ENCODE measurements at places on chromosomes 12 and 14.

- DNase-seq = no peak
These were observed 21.1 kb downstream of the OR10G3 start for GRCh38 chr14:21558703-21559170.

DNA sequence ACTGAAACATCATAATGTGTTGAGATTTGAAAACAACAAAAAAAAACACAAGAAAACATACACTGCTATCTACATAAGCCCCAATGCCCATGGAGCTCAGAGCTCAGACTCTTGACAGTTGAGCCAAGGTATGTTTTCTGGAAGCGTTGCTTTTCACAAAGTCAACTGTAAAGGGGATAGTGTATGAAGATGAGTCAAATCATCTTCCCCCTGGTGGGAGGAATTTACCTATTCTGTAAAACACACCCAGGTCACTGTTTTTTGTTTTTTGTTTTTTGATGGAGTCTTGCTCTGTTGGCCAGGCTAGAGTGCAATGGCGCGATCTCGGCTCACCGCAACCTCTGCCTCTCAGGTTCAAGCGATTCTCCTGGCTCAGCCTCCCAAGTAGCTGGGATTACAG lies 361.4 kb upstream of the DIO2 start:
- DNase-seq = no peak

DNA sequence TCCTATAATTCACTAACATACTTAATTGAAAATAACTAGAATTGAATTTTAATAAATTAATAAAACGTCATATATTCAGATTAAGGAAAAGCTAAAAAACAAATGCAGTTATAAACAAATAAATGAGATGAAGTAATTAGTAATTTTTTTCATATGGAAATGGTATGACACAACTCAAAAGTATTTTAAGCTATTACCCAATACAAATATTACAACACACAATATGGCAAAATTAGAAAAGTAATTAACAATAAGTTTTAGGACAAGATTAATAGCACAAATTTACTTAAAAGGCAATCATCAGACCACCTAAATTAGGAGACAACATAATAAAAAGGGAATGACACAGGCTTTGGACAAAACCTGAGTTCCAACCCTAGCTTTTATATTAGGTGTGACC lies 81.7 kb downstream of the EEA1 start:
- DNase-seq = no peak

GRCh38 chr12:40225337-40225983 lies 663 bp downstream of the LRRK2 start:
- DNase-seq = no peak

DNA sequence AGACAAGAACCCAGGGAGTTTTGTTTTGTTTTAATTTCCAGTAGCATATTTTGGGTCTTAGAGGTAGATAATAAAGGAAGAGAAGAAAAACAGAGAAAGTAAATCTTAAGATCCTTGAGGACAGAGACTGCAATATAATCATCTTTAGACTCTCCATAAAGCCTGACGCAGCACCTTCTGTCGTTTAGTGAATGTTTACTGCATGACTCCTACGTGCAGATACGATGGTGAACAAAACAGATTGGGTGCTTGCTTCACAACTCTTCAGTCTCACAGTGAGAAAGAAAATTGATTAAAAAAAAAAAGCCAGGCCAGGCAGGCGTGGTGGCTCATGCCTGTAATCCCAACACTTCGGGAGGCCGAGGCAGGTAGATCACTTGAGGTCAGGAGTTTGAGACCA lies 86.9 kb downstream of the STON2 start:
- no peak for DNase-seq

- DNase-seq = no peak
These were observed 22.1 kb upstream of the AQP2 start for GRCh38 chr12:49928471-49928870.

DNA sequence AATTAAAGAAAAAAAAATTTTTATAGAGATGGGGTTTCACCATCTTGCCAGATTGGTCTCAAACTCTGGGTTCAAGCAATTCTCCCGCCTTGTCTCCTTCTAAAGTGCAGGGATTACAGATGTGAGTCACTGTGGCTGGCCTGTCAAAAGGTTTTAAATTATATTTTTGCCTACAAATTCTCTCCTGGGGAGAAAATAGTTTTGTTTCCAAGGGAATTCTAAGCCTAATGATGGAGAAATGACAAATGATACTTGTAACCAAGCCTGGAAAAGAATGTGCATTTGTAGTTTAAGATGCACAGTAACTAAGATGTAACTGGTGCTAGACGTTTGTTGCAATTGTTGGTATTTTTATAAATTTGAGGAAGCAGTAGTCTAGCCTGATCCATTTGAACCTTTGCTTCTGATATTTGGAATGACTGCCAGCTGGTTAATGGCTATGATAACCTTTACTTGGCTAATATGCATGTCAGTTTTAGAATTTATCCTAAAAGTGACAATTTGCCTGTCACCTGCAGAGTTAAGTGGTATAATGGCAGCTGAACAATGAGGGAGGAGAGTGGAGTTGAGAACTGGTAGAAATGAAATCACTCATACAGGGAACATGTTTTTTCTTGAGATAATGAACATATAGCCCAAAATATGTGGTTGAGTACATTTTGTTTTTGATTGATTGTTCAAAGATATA lies 148.0 kb downstream of the FUT8 start:
- DNase-seq = no peak

GRCh38 chr14:65434216-65434850 lies 21.8 kb downstream of the FUT8 start:
- no peak for DNase-seq

- DNase-seq = no peak
These were observed 9.6 kb downstream of the PFKM start for GRCh38 chr12:48128800-48129199.

GRCh38 chr14:54109521-54110120 lies 153.0 kb upstream of the BMP4 start:
- DNase-seq = no peak

- no peak for DNase-seq
These were observed at the start of gene SLC6A13 for GRCh38 chr12:262817-263216. Gene SLC6A13, minus strand, starts transcription at chr12:262836. Its CDS starts 2,784 bp downstream, at chr12:260052.

GRCh38 chr14:59435987-59436386 lies 29.2 kb downstream of the GPR135 start:
- no peak for DNase-seq
